ENCODE measurements at places on chromosomes 16 and 17.

- DNase-seq = no peak
Observed at GRCh38 chr17:82439194-82439828, 11.2 kb downstream of the CYBC1 start.

DNA sequence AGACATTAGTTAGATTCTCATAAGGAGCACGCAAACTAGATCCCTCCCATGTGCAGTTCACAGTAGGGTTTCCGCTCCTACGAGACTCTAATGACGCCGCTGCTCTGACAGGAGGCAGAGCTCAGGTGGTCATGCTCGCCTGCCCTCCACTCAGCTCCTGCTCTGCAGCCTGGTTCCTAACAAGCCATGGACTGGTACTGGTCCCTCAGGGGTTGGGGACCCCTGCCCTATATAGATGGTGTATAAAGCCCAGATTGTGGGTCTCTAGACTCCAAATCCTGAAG is 52.1 kb upstream of the LYRM9 start:
- DNase-seq = no peak

- DNase-seq = no peak
Observed at GRCh38 chr17:15457723-15458094, 9.7 kb downstream of the CDRT4 start.

DNA sequence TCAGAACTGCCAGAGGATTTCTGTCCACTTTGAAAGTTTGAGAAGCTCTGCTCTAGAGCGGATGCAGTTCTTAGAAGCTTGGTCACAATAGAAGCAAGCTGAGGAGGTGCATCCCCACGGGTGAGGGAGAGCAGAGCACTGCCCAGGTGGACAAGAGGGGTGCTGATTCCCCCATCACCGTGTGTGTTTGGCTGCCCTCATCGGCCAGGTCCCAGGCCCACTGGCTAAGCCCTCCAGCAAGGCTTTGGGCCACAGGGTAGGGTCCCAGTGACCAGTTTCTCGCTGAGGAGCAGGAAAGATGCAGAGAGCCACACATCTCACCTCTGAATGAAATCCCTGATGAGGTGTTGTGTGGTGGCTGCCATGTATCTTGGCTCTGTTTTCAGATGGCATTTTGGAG is 26.9 kb downstream of the NMT1 start:
- DNase-seq = no peak

GRCh38 chr16:15502041-15502725 is 67.8 kb downstream of the BMERB1 start:
- no peak for DNase-seq

DNA sequence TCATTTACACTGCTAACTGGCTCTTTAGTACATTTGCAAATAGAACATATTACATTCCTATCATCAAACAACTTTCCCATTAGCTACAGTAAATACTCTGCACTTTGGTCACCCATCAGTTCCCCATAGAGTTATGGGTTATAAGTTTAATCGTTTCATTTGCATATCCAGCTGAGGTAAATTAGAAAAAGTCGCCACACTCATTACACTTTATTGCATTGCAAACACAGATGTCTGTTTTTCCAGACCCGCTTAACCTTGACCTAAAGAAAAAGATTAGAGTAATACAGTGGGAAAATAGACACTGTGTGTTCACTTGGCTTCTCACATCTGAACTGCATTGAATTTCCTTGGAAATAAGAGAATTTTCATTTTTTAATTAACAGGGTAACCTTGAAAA is 213.1 kb upstream of the PSMD7 start:
- DNase-seq = no peak

DNA sequence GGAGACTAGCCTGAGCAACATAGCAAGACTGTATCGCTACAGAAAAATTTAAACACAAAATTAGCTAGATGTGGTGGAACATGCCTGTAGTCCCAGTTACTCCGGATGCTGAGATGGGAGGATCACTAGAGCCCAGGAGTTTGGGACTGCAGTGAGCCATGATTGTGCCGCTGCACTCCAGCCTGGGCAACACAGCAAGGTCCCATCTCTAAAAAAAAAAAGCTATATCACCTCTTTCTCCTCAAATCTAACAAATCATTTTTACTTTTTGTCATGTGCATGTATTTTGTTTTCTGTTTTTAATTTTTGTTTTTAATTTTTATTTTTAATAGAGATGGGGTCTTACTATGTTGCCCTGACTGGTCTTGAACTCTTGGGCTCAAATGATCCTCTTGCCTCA is 5.9 kb downstream of the DUS2 start:
- no peak for DNase-seq

Data from GM06990 (cell line).